ENCODE measurements at places on chromosomes 5 and 9.
A peak's percentile ranks its signal among the peaks of the same experiment; 100 is the strongest.

GRCh38 chr9:107750741-107751566, 261.4 kb upstream of the KLF4 start:
- no peak for DNase-seq

GRCh38 chr5:111254613-111255012, 30.4 kb downstream of the CAMK4 start:
- DNase-seq: peak; percentile 61

DNA sequence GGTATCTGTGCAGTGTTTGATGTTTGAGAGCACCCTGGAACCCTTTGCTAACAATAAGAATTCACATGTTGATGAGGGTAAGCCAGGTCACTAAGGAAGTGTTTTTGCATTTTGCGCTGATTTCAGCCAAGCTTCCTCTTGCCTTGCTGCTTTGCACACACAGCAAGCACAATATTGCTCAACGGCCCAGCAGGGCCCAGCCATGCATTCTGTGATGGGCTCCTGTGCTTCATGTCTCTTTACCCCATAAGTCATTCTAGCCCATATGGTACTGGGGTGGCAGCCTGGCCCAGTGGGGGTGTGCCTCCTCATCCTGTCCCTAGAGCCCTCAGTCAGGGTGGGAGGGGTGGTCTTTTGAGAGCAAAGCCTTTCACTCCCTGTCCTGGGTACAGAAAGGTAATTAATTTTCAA, 481.3 kb downstream of the GADD45G start:
- DNase-seq: no peak

DNA sequence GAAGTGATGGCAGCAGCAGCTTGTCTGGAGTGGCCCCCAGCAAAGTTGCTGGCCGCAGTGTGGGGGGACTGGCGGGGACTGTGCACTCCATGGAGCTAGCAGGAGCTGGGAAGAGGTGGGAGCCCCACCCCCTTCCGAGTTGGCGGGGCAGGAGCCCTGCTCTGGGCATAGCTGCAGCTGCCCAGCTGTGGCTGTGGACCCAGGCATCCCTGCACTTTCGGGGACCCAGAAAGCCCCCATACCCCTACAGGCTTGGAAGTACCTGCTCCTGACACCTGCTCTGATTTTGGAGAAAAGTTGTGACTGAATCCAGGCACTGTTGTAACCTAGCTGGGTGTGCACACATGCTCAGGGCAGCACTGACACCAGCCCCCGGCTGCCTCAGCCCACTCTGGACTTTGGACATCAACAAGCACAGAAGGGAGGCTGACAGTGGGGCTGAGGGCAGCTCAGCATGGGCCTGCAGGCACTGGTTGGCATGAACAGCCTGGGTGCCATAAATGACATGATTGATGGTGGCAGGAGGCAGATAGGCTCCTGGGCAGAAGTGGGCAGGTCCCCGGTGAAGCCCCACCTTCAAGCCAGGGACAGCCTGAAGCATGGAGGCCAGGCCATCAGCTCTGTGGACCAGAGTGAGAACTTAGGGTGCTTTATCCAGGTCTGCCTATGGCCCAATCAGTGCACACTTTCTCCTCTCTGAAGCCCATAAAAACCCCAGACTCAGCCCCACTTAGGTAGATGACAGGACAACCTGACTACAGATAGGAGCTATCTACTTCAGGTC, 12.6 kb downstream of the LMBRD2 start:
- no peak for DNase-seq

- no peak for DNase-seq
These were observed 100.1 kb downstream of the PHF2 start for GRCh38 chr9:93676310-93677047.

DNA sequence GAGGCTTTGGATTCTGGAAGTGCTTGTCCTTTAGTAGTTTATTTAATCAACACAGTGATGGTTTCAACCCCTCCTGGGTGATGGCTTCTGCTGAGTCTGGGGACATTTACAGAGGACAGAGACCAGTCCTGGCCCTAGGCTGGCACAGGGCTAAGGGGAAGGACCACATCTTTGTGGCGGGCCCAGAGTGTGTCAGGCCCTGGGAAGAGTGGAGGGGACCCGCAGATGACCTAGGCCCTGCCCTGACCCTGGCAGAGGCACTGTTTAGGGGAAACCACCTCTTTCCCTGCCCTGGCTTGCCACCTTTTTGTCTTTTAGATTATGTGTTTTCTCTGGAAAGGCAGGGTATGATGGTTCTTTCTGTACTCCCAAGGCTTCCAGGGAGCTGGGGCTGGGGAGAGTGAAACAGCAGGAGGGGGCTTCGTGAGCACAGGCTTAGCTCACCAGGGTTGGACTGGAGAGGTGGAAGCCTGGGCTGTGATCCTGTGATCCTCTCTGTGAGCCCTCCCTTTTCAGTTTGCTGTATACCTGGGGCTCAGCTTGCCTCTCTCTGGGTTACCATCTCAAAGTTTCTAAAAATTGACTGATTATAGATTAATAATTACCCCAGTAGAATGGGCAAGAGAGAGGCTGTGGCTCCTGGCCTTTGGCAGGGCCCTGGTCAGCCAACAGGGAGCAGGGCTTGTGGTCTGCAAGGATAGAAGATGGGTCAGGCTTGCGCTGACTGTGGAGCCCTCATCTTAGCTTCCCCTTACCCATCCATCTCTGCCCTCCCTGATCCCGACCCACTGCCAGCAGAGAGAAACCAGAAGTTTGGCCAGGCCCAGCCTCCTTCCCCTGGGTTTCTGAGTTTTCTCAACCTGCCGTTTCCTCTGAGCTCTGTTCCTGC, 1.7 kb upstream of the SYNPO start:
- DNase-seq: no peak

GRCh38 chr9:119218293-119218692, 150.9 kb downstream of the BRINP1 start:
- no peak for DNase-seq

DNA sequence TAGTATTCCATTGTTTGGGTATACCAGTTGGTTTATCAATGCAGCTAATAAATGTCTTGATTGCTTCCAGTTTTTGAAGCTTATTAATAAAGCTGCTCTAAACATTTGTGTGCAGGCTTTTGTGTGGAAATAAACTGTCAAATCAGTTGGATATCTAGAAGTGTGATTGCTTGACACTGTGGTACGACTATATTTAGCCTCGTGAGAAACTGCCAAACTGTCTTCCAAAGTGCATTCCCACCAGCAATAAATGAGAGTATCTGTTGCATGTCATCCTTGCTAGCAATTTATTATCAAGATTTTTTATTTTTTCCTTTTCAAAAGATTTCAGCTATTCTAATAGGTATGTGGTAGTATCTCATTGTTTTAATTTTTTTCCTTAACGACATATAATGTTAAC, 37.5 kb downstream of the NMUR2 start:
- DNase-seq: no peak

- no peak for DNase-seq
These were observed 11.7 kb upstream of the QRFP start for GRCh38 chr9:130908146-130908877.

DNA sequence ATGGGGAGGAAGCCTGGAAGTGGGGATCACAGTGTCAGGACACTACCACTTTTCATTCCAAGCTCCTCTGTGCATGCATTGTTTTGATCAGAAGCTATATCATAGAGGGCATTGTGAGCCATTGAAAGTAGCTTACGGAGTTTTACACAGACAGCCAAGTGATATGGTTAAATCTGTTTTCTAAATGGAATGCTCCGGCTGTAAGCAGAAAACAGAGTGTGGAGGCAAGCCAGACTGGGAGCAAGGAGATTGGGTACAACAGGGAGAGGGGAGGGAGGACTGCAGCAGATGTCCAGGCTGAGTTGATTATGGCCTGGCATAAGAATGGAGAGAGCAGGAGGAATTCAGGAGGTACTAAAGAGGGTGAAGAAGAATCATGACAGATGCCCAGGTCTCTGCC, 15.5 kb upstream of the SOWAHA start:
- DNase-seq: no peak

GRCh38 chr5:135446615-135447014, 533 bp downstream of the DCANP1 start:
- DNase-seq: no peak

- no peak for DNase-seq
These were observed 113.8 kb downstream of the TRIM32 start for GRCh38 chr9:116800885-116801284.

DNA sequence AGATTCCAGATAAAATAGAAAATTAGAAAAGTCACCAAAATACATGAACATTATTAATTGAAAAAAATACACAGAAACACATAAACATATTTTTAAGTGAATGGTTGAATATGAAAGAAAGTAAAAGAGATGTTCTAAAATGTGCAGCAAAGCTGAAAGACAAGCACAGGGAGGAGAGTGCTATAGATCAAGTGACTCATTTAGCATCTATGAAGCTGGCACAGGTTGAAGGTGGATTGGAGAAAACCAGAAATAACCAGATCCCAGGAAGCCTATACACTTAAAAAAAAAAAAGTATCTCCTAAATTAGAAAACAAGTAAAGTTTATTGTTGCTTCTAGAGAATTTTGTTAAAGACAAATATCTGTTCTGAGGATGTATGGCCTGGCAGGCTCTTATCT, 338.9 kb downstream of the CDH12 start:
- DNase-seq: no peak

- no peak for DNase-seq
These were observed 87.2 kb downstream of the TMEM232 start for GRCh38 chr5:110638970-110639902.

DNA sequence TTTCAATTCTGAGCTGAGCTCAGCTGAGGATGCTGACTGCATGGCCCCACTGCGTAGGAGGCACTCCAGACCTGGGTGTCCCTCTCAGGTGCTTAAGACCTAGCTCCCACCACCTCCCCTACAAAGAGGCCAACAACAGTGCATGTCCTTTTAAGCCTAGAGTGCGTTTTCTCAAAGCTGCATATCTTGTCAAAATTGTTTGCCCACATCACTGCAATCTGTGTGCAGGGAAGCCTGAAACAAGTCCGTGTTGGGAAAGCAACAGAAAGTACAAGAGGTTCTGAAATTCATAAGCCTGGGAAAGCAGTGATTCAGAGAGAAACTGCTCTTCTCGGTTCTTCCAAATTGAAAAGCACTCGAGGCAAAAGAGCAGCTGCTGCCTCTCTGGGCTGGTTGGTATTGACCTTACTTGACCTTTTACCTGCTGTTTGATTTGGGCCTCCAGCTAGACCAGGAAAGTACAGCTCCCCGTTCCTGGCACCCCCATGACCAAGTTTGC, 238.4 kb downstream of the NR2F1-AS1 start:
- no peak for DNase-seq

DNA sequence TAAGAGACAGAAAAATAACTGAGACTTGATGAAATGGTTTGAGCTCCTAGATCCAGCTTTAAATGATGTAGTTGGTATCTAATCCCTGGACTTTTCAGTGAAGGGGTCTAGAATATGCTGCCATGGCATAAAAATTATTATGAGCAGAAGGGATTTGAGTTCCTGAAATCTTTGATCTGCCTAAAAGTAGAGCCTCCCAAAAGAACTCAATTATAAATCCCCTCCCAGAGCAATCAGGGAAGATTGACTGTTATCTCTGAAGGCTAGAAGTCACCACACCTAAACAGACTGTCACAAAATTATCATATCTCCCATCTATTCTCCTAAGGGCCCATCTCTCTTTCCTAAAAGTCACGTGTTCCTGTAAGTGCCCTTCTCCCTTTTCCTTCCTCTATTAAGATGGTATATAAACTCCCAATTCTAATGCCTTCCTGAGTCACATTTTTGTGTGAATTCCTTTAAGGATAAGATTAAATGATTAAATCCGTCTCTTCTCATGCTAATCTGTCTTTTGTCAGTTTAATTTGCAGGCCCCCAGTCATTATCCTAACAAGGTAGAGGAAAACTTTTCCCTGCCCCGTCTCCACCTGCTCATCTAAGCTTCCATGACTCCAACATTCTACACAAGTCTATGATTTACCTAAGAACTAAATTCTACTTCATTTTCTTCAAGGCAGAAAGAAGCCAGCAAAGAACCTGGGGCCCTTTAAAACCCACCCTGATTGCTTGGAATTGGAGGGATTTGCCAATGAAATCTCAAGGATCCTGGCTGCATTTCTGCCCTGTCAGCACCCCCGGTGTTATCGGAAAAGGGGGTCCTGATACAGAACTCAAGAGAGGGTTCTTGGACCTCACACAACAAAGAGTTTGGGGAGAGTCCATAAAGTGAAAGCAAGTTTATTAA, 47.1 kb upstream of the PWWP2A start:
- DNase-seq: no peak

DNA sequence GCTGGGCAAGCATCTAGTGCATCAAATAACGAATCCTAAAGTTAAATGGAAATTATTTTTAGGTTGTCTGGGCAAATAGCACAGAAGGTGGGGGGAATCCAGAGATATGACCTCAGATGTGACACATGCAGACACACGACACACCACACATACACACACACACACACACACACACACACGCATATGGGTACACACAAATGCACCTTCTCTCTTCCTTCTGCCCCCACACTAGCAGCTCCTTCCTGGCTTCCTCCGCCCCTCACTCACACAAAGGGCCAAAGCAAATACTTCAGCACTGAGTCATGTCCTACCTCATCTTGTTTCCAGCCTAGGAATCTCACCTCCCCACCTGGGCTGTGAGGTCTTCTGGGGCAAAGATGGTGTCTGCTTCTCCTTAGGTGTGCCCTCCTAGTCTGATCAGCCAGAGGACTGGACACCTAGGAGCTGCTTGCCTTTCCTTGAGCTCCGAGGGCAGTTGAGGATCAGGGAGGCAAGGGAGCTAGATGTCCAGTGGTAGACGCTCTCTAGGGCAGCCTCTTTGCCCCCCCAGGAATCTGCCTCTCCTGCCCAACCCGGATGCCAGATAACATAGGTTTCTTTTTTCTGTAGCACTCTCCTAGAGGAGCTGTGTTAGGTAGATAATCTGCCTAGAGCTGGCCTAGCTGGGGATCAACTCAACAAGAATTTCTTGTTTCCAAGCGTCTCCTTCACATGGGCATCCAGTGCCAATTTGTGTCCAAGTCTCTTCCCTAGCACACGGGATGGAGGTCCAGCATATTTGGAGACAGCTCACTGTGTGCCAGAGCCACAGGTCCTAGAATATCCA, 14.3 kb upstream of the JADE2 start:
- peak; percentile 30 for DNase-seq

GRCh38 chr9:98256756-98257155, 1.3 kb upstream of the TBC1D2 start:
- no peak for DNase-seq

- no peak for DNase-seq
These were observed 219.0 kb downstream of the SREK1 start for GRCh38 chr5:66363097-66363496.

DNA sequence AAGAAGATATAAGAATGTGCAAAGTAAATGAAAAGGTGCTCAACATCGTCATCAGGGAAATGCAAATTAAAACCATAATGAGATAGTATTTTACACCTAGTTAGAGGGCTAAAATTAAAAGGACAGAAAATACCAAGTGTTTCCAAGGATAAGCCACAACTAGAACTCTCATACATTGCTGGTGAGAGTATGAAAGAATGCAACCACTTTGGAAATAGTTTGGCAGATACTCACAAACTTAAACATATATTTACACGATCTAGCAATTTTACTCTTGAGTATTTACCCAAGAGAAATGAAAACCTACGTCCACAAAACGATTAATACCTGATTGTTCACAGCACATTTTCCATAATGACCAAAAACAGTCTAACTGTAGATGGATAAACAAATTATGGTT, 51.5 kb downstream of the AOPEP start:
- no peak for DNase-seq

Data from stimulated activated naive B cell treated with anti-CD40 and anti-IgM and Interleukin-4, amounts not matched to agents 10 μg/mL and 1 μg/mL and 100 μg/mL, for 72 hours (primary cell).